Left lung (tissue), 14 donors: ENCODE measurements at places on chromosomes 1 and 21. TPM values are rescaled to one million over a fixed set of nuclear protein-coding genes. Genes with fewer than 3 reads are reported as not detected.

The SV2A gene
- 3.3 TPM for total RNA-seq

The ETV3L gene
- total RNA-seq: not detected

DNA sequence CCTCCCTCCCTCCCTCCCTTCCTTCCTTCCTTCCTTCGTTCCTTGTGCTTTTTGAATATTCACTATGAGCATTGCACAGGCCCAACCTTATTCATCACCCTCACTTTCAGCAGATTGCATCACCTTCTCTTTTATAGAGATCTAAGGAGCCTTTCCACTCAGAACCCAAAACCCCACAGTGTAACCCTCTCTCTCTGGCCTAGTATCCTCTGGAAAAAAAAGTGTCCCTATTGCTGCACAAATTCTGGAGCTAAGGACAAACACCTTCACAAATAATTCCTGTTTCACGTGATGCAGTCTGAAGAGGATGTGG, 25.6 kb downstream of the OR10J5 start:
- H3K4me1 ChIP-seq: no peaks in the 10 kb centered on the region
- no peaks in the 10 kb centered on the region for H3K36me3 ChIP-seq
- no peak for DNase-seq
- H3K27me3 ChIP-seq: no peaks in the 10 kb centered on the region

- no peak overlapping the region for H3K4me3 ChIP-seq
- H3K36me3 ChIP-seq: no peaks in the 10 kb centered on the region
- H3K27me3 ChIP-seq: no peaks in the 10 kb centered on the region
Observed at GRCh38 chr1:169193191-169193850, 86.8 kb downstream of the ATP1B1 start.

DNA sequence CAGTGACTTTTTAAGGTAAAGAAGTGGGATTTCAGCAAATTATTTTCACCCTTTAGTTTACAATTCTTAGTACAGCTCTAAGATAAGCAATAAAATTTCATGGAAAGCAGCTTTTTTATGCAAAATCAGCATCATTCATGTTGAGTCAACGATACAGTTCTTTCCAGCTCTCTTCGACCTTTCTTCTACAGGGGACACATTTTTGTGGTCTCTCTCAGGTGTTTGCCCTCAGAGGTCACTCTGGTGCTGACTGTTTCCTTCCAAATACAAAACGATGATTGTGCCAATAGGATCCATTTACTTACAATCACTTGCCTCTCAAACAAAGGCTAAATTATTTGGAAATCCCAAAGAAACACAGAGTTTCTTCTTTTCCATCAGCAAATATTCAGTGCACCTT, 51.0 kb downstream of the PSMG1 start:
- H3K4me3 ChIP-seq: no peak overlapping the region
- no peaks in the 10 kb centered on the region for H3K27me3 ChIP-seq
- no peaks in the 10 kb centered on the region for H3K36me3 ChIP-seq
- H3K27ac ChIP-seq: no peak overlapping the region
- H3K4me1 ChIP-seq: no peaks in the 10 kb centered on the region
- no peak for DNase-seq
